ENCODE measurements at places on chromosomes 3 and 15. TPM values are rescaled to one million over a fixed set of nuclear protein-coding genes. Genes with fewer than 3 reads are reported as not detected.

The KIF15 gene
- 0.63 TPM for total RNA-seq

The MAP3K13 gene
- 12.6 TPM for total RNA-seq

The GOLGA6D gene
- total RNA-seq = not detected

The PTH1R gene
- total RNA-seq = 7.2 TPM
